ENCODE measurements at places on chromosomes 12 and 14.
A peak's percentile ranks its signal among the peaks of the same experiment; 100 is the strongest.

GRCh38 chr12:89208661-89209096 lies 143.6 kb downstream of the DUSP6 start:
- no peak for DNase-seq

- no peak for DNase-seq
Measured at GRCh38 chr12:69824966-69825560, at the start of gene MYRFL. TSS of gene MYRFL (plus strand) at chr12:69825227. CDS start at chr12:69825518, 291 bp downstream.

DNA sequence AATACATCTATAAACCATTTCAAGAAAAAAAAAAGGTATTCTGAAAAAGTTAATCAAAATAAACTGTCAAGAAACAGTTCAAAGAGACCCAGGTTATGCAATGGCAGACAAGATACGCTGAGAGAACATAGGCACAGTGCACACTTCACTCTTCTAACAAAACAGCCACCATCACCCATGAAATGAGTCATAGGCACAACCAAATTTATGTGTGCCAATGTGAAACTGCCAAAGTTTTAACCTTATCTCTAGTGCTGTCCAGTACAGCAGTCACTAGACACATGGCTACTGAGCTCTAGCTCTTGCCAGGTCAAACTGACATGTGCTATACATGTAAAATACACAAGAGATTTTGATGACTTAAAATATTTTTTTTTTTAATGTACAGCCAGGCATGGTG lies 1.4 kb downstream of the CEP128 start:
- DNase-seq: peak; percentile 75

DNA sequence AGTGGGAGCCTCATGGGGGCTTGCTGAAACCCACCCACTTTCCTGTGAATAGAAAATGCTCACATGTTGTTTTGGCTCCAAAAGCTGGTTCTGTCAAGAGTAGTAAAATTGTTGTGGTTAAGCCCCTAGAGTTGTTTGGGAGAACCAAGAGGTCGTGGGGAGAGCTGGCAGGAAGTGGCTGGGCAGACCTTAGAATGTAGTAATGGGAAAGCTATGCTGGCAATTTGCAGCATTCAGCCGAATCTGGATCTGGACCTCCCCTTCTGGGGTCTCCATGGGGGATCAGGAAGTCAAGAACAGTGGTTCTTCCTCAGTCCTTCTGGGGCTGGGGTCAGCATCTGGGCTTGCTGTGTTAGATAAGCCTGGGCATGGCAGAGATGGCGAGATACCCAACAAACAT lies 150.6 kb upstream of the TBX3 start:
- DNase-seq: no peak

- DNase-seq: no peak
Measured at GRCh38 chr12:41521872-41522379, 333.8 kb downstream of the PDZRN4 start.

DNA sequence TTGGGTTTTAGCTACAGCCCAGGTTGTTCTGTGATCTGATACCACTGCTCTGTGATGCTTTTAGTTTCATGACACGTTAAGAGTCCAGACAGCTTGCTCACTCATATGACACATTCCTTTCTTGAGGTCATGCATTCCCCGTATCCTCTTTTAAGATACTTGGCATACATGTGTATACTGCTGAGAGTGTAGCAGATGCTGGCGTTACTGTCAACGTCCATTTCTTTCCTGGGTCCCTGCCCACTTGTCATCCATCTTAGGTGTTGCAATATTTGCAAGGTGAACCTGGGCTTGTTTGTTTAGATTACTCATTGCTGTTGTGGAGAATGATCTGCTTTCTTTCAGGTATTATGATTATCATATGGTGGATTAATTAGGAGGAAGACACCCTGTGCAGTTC lies 9.1 kb upstream of the EMP1 start:
- no peak for DNase-seq

DNA sequence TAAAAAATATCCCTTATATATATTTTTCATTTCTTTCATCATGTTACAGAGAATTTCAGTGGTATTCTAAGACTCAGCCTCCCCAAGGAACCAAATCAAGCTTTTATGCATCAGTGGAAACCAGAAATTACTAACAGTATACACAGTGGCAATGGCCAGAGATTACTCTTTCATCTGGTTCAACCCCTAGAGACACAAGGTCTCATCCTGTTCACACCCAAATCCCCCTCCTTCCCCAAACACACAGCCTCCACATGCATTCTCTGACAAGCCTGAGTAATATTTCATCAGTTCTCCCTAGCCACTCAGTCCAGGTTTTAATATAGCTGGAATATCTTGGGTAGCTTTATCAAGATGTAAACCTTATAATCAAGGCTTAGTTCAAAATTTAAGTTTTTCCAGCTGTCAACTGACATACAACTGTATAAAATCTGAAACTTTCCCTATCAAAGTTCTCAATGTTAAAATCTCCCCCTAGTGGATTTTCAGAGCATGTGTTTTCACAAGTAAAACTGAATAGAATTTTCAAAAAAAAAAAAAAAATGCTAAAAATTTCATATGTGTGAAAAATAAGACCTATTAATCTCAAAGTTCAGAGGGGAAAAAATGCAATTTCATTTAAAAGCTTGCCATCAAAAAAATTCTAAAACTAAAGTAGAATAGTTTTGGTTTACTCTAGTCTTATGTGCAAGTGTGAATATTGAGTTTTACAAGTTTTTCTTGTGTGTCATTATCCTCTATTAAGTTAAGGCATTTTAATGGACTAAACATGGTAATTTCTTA lies 10.5 kb upstream of the SSTR1 start:
- DNase-seq: no peak

DNA sequence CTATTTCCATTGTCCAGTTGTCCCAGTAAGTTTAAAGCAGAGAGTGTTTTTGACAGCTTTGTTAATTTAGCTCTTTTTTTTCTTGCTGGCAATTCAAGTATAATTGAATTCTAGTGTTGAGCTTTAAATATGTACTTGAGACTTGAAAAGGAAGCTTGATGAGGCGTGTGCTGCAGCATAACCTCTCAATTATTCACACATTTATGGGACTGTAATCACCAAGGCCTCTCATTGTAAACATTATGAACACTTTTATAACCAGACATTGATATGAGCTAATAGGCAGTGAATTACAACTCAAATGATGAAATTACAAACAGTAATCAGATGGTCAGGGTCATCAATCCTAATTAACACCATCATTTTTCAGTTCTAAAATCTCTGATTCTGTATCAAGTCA lies 378.0 kb upstream of the DDHD1 start:
- no peak for DNase-seq

DNA sequence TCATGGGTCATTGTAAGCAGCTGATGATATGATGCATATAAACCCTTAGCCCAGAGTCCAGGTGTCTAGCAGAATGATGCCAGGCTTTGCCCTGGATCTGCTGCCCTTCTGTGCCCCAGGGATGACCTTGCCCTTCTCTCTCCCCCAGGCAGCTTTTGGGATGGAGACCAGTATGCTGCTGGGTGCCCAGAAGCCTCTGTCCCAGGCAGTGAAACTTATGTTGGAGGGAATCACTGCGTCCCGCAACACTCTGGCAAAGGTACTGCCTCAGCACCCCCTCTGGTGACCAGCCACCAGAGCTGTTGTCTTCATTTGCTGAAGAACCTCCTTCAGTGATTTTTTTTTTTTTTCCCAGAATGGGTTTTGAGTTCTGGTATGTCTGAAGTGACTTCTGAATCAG lies 23.3 kb downstream of the CYP46A1 start:
- no peak for DNase-seq

GRCh38 chr14:23877111-23877510 lies 76.5 kb upstream of the DHRS4 start:
- DNase-seq: peak; percentile 44

- DNase-seq: no peak
Measured at GRCh38 chr12:30687265-30687986, 8.2 kb downstream of the IPO8 start.

- DNase-seq: no peak
Measured at GRCh38 chr12:78566456-78566855, 298.1 kb upstream of the SYT1 start.

- DNase-seq: no peak
Measured at GRCh38 chr12:30982413-30982812, 55.9 kb downstream of the TSPAN11 start.

- no peak for DNase-seq
Measured at GRCh38 chr12:111309584-111309983, 59.3 kb downstream of the PHETA1 start.

DNA sequence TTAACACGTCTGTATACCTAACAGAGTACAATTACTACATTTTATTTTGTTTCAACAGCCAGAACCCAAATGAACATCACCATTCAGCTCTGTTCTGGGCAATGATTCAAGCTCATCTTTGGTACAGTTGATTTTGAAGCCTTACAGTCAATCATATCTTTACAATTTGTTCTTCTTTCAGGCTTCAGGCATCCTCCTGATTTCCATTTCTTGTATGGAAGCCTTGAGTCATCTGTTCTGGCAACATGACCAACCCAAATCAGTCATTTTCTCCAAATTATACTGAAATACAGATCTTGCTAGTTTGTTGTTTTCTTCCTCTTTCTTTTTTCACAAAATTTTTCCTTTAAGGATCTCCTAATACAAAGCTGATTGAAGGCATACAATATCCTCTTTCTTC lies 80.2 kb downstream of the PAX9 start:
- no peak for DNase-seq

GRCh38 chr14:92207012-92207927 lies 85.5 kb downstream of the CPSF2 start:
- DNase-seq: no peak

DNA sequence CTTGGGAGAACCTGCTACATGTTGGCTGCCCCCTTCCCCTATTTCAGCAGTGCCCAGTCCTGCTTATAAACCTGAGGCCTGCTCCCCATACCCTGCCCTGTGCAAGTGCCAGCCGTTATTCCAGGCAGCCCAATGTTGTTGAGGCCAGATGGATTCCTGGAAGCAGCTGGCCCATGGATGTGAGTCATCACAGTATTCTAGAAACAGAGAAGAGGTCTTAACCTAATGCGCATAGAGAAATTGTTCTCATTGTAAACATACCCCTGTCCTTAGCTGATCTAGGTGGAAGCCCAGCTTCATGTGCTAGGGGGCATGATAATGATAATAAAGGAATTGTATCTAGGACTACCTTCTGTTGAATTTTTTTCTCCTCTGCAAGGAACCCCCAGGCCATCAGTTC lies 69.7 kb downstream of the TSPAN11 start:
- DNase-seq: no peak

- DNase-seq: no peak
Measured at GRCh38 chr12:129887101-129887500, 16.7 kb downstream of the TMEM132D start.

GRCh38 chr12:123071099-123071800 lies 79.6 kb downstream of the PITPNM2 start:
- no peak for DNase-seq

DNA sequence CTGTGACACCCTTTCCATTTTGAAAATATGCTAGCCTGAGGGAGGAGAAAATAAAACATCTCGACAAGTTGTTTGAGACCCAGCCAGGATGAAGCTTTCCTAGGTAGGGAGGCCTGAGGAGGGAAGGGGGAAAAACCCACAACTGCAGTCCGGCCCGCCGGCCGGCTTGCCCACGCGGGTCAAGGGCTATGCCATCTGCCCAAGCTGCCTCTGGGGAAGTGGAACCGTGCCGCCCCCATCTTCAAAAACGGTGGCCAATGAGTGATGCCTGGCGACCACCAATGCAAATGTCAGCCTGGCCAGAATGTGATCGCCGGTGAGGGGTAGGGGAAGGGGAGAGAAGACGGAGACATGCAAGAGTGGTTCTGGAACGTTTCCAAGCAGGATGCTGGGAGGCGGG lies 263.5 kb upstream of the ALG10B start:
- DNase-seq: no peak

GRCh38 chr12:104347374-104348075 lies 44.0 kb downstream of the EID3 start:
- no peak for DNase-seq

DNA sequence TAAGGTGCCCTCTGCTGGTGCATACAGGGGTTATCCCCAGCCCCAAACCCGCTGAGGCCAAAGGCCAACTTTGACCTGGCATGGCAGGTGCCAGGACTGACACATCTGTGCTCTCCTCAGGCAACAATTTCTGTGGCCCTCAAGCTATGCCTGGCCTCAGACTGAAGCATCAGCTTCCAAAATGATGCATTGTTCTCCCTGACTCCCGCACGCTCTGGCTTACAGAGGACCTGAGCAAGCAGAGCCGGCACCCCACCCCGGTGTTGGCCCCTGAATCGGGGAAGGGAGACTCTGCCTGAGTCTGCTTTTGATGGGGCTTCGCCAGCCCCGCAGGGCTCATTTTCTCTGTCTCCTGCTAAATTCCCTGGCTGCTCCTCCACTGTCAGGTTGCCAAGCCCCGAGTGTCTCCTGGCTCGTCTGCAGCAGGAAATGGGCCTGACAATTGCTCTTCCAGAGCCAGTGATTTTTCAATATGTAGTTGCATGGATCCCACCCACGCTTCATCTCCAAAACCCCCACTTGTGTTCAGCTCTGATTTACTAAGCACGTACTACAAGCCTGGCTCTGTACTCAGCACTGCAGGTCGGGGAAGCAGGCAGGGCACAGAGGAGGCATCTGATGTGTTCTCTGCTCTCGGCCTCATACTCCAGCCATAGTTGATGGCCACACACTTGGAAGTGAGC lies 126.1 kb downstream of the SLC38A6 start:
- DNase-seq: no peak

GRCh38 chr12:91958816-91959215 lies 186.8 kb downstream of the BTG1 start:
- no peak for DNase-seq

DNA sequence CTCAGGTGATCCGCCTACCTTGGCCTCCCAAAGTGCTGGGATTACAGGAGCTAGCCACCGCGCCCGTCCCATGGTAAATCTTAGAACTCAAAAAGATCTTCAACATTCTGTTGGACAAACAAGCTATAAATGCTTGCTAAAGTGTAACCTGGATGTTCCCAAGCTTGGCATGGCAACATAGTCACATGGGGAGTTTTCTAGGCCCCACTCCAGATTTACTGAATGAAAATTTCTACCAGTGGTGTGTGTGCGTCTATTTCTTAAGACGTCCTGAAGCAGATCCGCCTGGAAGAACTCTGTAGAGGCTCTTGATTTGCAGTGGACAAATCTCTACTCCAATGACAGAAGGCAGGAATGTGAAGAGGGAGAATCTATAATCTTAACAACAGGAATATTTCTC lies 59.9 kb downstream of the ZFYVE21 start:
- no peak for DNase-seq

DNA sequence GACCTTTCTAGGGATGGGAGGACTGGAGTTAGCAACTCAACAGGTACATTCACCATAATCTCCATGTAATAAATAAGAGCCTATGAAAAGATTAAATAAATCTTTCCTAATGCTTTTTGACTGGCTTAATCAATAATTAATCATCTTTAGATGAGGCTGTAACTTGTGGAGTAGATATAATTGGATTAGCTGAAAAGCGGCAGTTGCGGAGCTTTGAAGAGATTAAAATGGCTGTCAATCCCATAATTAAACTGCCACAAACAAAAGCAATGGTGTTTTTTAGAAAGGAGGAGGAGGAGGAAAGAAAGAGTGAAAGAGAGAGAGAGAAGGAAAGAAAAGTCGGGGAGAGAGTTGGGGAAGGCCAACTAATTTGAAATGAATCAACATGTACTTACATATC lies 70.7 kb upstream of the TMEM263 start:
- no peak for DNase-seq

DNA sequence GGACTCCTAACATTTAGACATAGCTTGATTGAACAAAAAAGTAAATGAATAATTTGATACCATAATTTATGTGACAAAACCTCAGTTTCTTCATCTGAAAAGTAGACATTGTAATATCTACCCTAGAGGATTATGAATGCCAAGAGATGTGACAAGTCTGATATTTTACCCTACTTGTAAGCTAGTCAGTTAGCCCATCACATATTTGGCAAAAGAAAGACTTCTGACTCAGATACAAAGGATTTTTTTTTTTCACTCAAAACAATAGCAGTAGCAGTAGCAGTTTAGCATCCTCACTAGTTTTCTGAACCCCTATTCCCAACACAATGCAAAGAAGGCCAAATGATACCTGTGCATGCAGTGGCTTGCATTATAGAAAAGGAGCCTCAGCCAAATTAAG lies 377.3 kb upstream of the E2F7 start:
- DNase-seq: no peak

All from activated CD4-positive, alpha-beta T cell treated with anti-CD3 and anti-CD28 coated beads, Interleukin-2, Interleukin-6, amounts not matched to agents 100 ng/mL and 50 ng/mL, durations not matched to agents 16 hours and 8 hours (primary cell).